ENCODE measurements at places on chromosomes 13 and 19.
A peak's percentile ranks its signal among the peaks of the same experiment; 100 is the strongest.

- H3K4me3 ChIP-seq = no peak overlapping the region
- no peak for DNase-seq
- no peaks in the 10 kb centered on the region for H3K27me3 ChIP-seq
- H3K36me3 ChIP-seq = no peaks in the 10 kb centered on the region
Observed at GRCh38 chr19:51726049-51726448, 2.3 kb upstream of the HAS1 start.

DNA sequence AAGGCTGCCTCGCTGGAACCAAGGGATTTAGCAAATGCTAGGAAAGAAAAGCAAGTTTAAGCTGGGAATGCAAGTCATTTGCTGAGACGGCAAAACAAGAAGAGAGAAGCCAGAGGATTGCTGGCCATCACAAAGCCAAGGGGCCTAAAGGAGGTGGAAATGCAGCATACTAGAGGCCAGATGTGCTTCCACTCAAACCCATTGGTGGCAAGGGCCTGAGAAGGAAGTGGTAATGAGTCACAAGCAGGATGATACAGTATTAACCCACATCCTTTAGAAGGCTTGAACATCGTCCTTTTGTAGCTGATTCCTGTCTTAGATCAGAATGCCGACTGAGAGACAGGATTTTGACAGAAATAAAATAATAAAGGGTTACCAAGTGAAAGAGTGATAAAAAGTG is 68.2 kb downstream of the ITGBL1 start:
- H3K4me3 ChIP-seq = no peak overlapping the region
- peaks cover 27% of the 10 kb centered on the region for H3K4me1 ChIP-seq
- no peak for DNase-seq
- H3K36me3 ChIP-seq = no peaks in the 10 kb centered on the region

DNA sequence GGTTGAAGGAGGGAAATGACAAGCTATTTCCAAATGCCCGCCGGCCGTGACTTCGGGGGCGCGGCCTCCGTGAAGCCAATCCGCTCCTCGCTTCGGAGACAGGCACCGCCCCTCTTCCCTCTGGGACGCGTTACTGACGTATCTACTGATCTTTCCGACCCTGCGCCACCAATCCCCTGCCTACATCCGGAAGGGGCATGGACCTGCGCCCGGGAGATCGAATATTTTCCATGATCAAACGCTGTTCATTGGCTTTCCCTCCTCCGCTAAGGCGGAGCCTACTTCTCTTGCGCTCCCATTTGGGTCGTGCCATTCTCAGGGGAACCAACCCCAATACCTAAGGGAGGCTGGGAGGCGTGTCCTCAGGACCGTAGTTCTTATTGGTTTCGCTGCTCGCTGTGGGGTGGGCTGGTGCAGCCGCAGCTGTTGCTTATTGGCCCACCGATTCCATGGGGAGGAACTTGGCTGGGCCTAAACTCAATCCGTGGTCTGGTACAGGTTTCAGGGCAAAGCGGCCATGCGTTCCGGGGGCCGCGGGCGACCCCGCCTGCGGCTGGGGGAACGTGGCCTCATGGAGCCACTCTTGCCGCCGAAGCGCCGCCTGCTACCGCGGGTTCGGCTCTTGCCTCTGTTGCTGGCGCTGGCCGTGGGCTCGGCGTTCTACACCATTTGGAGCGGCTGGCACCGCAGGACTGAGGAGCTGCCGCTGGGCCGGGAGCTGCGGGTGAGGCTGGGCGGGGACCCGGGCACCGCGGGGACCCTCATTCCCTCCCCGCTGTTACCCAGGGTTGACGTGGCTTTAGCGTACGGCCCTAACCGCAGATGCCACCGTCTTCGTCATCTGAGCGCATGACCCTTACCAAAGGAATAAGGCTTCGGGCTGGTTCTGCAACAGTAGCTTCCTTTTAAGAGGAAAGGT is at the start of gene QPCTL:
QPCTL (plus strand) TSS at position 480 of the 919 bp plus-strand sequence; CDS start at position 518, 38 bp downstream.
- H3K27ac ChIP-seq = peak within 1 kb of the TSS; percentile 80
- no peaks in the 10 kb centered on the region for H3K27me3 ChIP-seq
- peaks cover 20% of the 10 kb centered on the region for H3K36me3 ChIP-seq
- H3K4me3 ChIP-seq = peak within 1 kb of the TSS; percentile 82

DNA sequence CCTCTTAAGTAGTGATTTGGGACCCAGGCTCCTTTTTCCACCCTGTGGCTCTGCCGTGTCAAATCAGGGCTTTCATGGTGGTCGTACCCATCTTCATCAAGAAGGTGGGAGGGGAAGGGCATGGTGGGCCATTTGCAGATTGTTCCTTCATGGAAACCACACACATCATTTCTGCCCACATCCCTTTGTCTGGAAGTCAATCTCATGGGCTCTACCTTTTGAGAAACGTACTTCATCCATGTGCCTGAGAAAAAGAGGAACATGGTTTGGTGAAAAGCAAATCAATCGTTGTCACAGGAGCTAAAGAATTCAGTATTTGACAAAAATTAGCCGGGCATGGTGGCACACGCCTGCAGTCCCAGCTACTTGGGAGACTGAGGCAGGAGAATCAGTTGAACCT is 233.4 kb downstream of the FOXO1 start:
- H3K36me3 ChIP-seq = no peaks in the 10 kb centered on the region
- no peak overlapping the region for H3K4me3 ChIP-seq

DNA sequence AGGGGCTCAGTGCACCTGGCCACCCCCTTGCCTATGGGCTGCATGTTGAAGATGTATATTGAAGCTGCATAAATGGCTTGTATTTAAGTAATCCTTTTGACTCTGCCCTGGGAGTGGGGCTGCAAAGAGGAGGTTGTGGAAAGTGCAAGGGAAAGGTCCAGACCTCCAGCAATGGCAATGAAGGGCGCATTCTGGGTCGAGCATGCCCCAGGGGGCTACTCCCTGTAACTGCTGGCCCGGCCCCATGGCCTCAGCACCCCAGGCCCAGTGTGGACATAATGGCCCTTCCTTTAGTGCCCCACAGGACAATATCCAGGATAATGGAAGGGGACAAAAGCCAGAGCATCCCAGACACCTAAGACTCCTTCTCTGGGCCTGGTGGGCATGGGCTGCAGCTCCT is 43.1 kb upstream of the CHST8 start:
- no peak overlapping the region for H3K27ac ChIP-seq
- H3K4me1 ChIP-seq = no peaks in the 10 kb centered on the region
- no peaks in the 10 kb centered on the region for H3K36me3 ChIP-seq
- H3K27me3 ChIP-seq = no peaks in the 10 kb centered on the region
- no peak overlapping the region for H3K4me3 ChIP-seq

GRCh38 chr13:36134632-36135031 is 3.5 kb upstream of the DCLK1 start:
- H3K36me3 ChIP-seq = no peaks in the 10 kb centered on the region
- peaks cover 4% of the 10 kb centered on the region for H3K4me1 ChIP-seq
- no peak for DNase-seq
- H3K27me3 ChIP-seq = no peaks in the 10 kb centered on the region
- no peak overlapping the region for H3K4me3 ChIP-seq

DNA sequence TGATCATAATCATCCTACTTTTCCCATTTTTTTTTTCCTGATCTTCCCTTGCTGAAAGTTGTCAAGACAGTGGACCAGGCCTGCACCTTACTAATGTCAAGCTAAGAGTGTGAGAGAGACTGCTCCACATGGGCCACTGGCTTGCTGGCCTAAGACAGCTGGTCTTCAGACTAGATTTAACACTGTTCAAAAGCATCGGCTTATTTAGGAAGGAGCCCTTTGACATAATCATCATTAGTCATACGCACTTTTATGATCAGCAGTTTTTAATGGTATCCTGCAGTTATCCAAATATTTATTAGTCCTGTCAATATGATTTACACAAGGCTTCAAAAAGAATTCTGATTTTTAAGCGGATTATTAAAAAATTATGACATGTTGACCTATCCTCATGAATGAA is 270.6 kb downstream of the DNAJC15 start:
- no peak overlapping the region for H3K27ac ChIP-seq
- H3K36me3 ChIP-seq = no peaks in the 10 kb centered on the region
- H3K27me3 ChIP-seq = no peaks in the 10 kb centered on the region
- no peak for DNase-seq

DNA sequence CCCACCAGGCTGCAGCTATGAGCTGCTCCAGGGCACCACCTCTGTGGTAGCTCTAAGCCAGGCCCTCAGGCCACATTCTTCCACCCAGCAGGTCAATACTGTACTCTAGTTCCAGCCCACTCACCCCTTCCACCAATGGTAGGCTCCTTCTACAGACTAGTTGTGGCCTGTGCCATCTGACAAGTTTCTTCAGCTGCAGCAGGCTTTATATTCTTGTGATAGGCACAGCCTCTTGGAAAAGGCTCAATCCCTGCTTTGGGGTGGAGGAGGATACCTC is 8.5 kb downstream of the MICU2 start:
- H3K36me3 ChIP-seq = no peaks in the 10 kb centered on the region
- no peaks in the 10 kb centered on the region for H3K27me3 ChIP-seq
- H3K27ac ChIP-seq = no peak overlapping the region
- no peak overlapping the region for H3K4me3 ChIP-seq
- DNase-seq = no peak

- H3K27ac ChIP-seq = no peak overlapping the region
- H3K4me3 ChIP-seq = no peak overlapping the region
- H3K27me3 ChIP-seq = no peaks in the 10 kb centered on the region
- no peaks in the 10 kb centered on the region for H3K36me3 ChIP-seq
- H3K4me1 ChIP-seq = no peaks in the 10 kb centered on the region
- no peak for DNase-seq
Observed at GRCh38 chr13:53110181-53110580, 81.6 kb downstream of the OLFM4 start.

DNA sequence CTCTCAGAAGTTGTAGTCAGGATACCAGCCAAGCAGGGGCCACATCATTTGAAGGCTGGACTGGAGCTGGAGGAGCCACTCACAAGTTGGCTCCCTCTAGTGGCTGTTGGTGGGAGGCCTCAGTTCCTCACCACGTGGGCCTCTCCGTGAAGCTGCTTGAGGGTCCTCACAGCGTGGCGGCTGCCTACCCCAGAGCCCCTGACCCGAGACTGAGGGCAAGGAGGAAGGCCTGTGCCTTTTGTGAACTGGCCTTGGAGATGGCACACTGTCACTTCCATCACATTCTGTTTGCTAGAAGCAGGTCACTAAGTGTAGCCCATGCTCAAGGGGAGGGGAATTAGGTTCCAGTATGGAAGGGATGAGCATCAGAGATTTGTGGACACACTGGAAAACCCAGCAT is 14.6 kb downstream of the GNA11 start:
- no peak overlapping the region for H3K4me3 ChIP-seq
- H3K36me3 ChIP-seq = peaks cover 40% of the 10 kb centered on the region
- no peak overlapping the region for H3K27ac ChIP-seq
- no peaks in the 10 kb centered on the region for H3K27me3 ChIP-seq
- peaks cover 26% of the 10 kb centered on the region for H3K4me1 ChIP-seq
- DNase-seq = no peak

DNA sequence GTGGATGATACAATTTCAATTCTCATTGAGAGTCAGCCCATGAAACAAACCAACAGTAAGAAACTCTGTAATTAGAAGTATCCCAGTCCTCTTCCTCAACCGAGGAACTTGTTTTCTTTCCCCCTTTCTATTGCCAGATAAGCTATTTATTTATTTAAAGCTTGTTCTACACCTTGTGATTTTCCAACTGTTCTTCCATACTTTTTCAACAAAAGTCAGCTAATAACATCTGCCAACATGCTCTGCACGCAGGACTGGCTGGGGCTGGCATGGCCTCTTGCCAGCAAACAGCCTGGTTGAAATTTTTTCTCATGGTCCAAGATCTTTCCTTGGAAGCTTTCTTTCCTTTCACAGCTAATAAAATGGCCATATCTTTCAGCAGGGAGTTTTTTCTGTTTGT is 2.9 kb upstream of the IRS2 start:
- H3K4me3 ChIP-seq = no peak overlapping the region
- H3K4me1 ChIP-seq = no peaks in the 10 kb centered on the region
- DNase-seq = no peak
- H3K36me3 ChIP-seq = peaks cover 2% of the 10 kb centered on the region
- peak overlapping the region; percentile 94 for H3K27ac ChIP-seq
- H3K27me3 ChIP-seq = no peaks in the 10 kb centered on the region

- H3K27me3 ChIP-seq = no peaks in the 10 kb centered on the region
- peaks cover 6% of the 10 kb centered on the region for H3K4me1 ChIP-seq
- H3K4me3 ChIP-seq = no peak overlapping the region
- no peak for DNase-seq
Observed at GRCh38 chr13:66216728-66217127, 1013.4 kb downstream of the PCDH9 start.

DNA sequence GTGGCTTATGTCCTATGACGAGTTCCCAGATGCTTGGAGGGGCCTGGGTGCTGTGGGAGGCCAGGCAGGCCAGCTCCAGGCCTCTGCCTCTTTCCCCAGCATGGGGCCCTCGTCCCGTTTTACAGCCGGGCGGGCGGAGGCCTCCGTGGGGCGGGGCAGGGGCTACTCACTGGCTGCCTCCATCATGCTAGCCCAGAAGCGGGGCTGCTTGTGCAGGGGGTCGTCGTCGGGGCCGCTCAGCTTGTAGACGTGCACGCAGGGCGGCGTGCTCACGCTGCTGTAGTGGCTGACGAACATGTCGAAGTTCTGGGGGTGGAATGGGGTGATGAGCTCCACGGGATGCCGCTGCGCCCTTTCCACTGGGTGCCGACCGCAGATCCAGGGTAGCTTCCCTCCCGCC is 18.4 kb upstream of the MYDGF start:
- H3K27me3 ChIP-seq = no peaks in the 10 kb centered on the region
- peaks cover 90% of the 10 kb centered on the region for H3K36me3 ChIP-seq
- H3K4me1 ChIP-seq = no peaks in the 10 kb centered on the region
- DNase-seq = no peak
- H3K4me3 ChIP-seq = no peak overlapping the region

DNA sequence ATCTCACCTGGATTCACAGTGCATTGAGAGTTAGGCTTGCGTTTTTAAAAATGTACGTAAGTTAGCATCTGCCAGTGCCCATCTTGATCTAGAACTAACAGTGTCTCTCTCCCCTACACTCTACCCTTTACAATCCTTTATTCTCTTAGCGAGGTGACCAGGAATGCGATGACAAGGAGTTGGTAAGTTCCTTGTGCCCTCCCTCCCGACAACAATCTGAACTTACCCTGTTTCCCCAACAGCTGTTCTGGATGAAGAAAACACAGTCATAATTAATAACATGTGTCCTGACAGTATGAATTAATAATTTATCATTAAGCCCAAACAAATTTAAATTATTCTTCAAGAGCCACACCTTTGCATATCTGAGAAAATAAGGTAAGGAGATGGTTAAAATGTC is 6.3 kb downstream of the TSHZ3 start:
- no peak overlapping the region for H3K27ac ChIP-seq
- DNase-seq = no peak
- H3K4me1 ChIP-seq = no peaks in the 10 kb centered on the region
- no peaks in the 10 kb centered on the region for H3K27me3 ChIP-seq

DNA sequence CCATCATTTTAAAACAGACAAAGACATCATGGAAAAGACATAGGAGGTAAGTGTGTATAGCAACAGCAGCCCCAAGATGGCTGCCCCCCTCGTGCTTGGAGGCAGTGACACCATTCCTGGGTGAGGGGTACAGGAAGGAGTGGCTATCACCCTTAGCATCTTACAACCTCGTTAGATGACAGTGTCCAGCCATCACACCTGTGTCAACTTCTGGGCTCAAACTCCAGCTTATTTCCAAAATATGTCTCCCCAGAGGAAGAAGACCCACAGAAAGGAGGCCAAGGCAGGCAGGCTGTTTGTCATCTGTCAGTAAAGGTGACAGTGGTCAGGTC is 27.5 kb downstream of the EPS15L1 start:
- H3K4me1 ChIP-seq = peaks cover 5% of the 10 kb centered on the region
- H3K4me3 ChIP-seq = no peak overlapping the region
- H3K36me3 ChIP-seq = peaks cover 9% of the 10 kb centered on the region
- H3K27me3 ChIP-seq = no peaks in the 10 kb centered on the region

GRCh38 chr13:79812070-79812850 is 331.3 kb downstream of the NDFIP2 start:
- no peaks in the 10 kb centered on the region for H3K4me1 ChIP-seq
- H3K36me3 ChIP-seq = no peaks in the 10 kb centered on the region
- H3K4me3 ChIP-seq = no peak overlapping the region
- H3K27ac ChIP-seq = no peak overlapping the region
- DNase-seq = no peak

All from tibial artery (tissue), 4 donors.